ENCODE measurements at places on chromosomes 1 and 21. TPM values are rescaled to one million over a fixed set of nuclear protein-coding genes. Genes with fewer than 3 reads are reported as not detected.

DNA sequence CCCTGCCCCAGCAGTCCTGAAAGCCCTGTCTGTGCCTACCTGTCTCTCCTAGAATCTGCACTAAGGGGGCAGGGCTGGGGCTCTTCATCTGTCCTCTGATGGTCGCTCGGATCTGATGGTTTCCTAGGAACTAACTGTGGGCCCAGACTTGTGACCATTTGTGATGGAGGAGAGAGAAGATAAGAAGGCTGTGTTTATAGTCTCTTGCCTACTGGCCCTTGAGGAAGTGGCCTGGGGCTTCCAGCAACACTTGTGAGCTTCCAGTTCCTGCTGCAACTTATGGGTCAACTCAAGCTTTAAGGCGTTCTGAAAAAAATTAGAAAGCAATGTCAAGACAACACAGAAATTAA is 53.2 kb upstream of the SYNC start:
- H3K36me3 ChIP-seq = no peaks in the 10 kb centered on the region
- no peak overlapping the region for H3K27ac ChIP-seq
- peaks cover 30% of the 10 kb centered on the region for H3K4me1 ChIP-seq

- H3K36me3 ChIP-seq = peaks cover 3% of the 10 kb centered on the region
- H3K4me3 ChIP-seq = no peak overlapping the region
- no peak for DNase-seq
- no peak overlapping the region for H3K27ac ChIP-seq
These were observed 77.7 kb downstream of the PCNX2 start for GRCh38 chr1:233217832-233218231.

The LCE6A gene
- not detected for total RNA-seq

The MPL gene
- total RNA-seq = not detected

The USP25 gene
- total RNA-seq = 37.6 TPM

- H3K4me1 ChIP-seq = peaks cover 16% of the 10 kb centered on the region
- H3K36me3 ChIP-seq = no peaks in the 10 kb centered on the region
- H3K27me3 ChIP-seq = peaks cover 5% of the 10 kb centered on the region
These were observed 742 bp upstream of the PDE9A start for GRCh38 chr21:42652527-42653230.

GRCh38 chr1:61337441-61337951 is 255.1 kb downstream of the NFIA start:
- peaks cover 15% of the 10 kb centered on the region for H3K4me1 ChIP-seq
- H3K27me3 ChIP-seq = peaks cover 19% of the 10 kb centered on the region
- H3K4me3 ChIP-seq = no peak overlapping the region
- no peak for DNase-seq

DNA sequence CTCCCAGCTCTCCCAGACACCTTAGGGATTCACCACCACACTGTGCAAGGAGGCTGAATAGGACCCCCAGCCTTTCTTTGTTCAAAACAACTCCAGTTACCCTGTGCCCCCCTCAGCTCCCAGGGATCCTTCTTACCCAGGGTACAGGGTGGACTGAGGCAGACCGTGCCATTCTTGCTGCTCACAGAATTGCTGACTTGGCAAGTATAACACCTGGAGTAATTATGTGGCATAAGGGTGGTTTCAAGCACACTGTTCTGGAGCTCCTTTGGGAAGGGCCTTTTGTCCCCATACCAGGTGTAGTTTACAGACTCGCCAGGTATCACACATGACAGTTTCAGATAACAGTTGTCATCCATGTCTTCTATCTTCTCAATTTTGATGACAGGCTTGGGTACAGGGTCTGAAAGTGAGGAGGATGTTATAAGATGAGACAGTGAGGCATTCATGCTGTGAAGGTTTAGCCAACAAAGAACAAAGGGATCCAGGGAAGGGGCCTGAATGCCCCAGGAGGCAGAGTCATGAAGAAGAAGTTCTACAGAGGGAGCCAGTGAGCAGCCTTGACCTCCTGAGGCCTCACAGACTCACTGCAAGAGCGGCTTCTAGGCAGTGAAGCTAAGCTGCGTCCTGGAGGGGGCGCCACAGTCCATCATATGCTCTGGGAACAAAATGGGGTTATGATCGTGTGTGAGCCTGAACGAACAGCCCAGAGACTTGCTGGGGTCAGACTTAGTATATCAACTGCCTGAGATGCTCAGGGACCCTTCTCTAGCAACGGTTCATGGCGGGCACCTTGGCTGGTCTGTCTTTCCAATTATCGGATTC is 30.3 kb downstream of the CD48 start:
- H3K27ac ChIP-seq = peak overlapping the region; percentile 98
- peak overlapping the region; percentile 31 for H3K4me3 ChIP-seq
- peaks cover 48% of the 10 kb centered on the region for H3K36me3 ChIP-seq
- H3K4me1 ChIP-seq = peaks cover 79% of the 10 kb centered on the region
- DNase-seq = peak; percentile 92
- no peaks in the 10 kb centered on the region for H3K27me3 ChIP-seq

- no peaks in the 10 kb centered on the region for H3K4me1 ChIP-seq
- H3K27me3 ChIP-seq = no peaks in the 10 kb centered on the region
- no peaks in the 10 kb centered on the region for H3K36me3 ChIP-seq
- no peak for DNase-seq
These were observed 50.4 kb downstream of the RWDD3 start for GRCh38 chr1:95284420-95284819.

The OR2L5 gene
- not detected for total RNA-seq

The RPE65 gene
- not detected for total RNA-seq

All from activated T-cell treated with anti-CD3 and anti-CD28 coated beads, Interleukin-2, amount 50 U/mL, for 72 hours (primary cell).